Activated effector memory CD4-positive, alpha-beta T cell treated with anti-CD3 and anti-CD28 coated beads, Interleukin-2, amount 50 U/mL, for 16 hours (primary cell): ENCODE measurements at places on chromosomes 4 and X.

GRCh38 chr4:104475652-104476051, 19.0 kb downstream of the CXXC4 start:
- no peak for DNase-seq

DNA sequence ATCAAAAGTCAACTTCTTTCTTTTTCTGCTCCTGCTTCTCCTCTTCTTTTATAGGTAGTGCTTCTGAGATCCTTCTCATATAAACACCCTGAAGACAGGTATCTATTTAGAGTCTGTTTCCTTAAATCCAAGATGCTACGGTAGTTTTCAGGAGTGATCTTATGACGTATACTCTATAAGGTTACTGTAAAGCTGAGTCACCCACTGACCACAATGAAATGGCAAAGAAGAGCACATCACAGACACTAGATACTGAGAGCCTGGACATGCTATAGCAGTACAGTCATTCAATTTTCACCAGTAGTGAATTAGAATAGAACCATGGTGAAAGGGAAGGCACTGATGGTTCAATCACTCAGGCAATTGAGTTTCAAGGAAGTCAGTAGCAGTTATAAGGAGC, 412.5 kb downstream of the ADAM29 start:
- DNase-seq = no peak

- DNase-seq = no peak
Observed at GRCh38 chr4:73612032-73612431, 8.2 kb downstream of the RASSF6 start.

GRCh38 chrX:32954125-32954524, 257.2 kb downstream of the DMD start:
- no peak for DNase-seq

- DNase-seq = no peak
Observed at GRCh38 chr4:94621491-94622080, 136.2 kb upstream of the BMPR1B start.

GRCh38 chr4:168437192-168437943, 42.9 kb downstream of the DDX60L start:
- no peak for DNase-seq

GRCh38 chr4:63728480-63729177, 680.6 kb downstream of the TECRL start:
- no peak for DNase-seq

- DNase-seq = no peak
Observed at GRCh38 chrX:144849141-144849540, 398.2 kb upstream of the SPANXN1 start.
